ENCODE measurements at places on chromosomes 3 and 15. TPM values are rescaled to one million over a fixed set of nuclear protein-coding genes. Genes with fewer than 3 reads are reported as not detected.

Gene PRSS50
- total RNA-seq, result 0.42 TPM

Gene RYK
- 69.9 TPM for total RNA-seq

Gene CLCN2
- total RNA-seq, result 58.2 TPM

Gene SUSD5
- 12.6 TPM for total RNA-seq

Gene TMEM108
- 1.5 TPM for total RNA-seq

Gene LMCD1
- 94.8 TPM for total RNA-seq

Gene SYNM
- total RNA-seq, result 27.5 TPM

Gene SPINK8
- not detected for total RNA-seq

Gene C2CD4A
- total RNA-seq, result under 0.01 TPM

Gene HYKK
- total RNA-seq, result 8.0 TPM

Gene RBPMS2
- total RNA-seq, result 1.7 TPM

Gene MCTP2
- 12.0 TPM for total RNA-seq

Gene STAC
- total RNA-seq, result 4.2 TPM

Gene TRH
- total RNA-seq, result not detected

Gene LRRIQ4
- total RNA-seq, result not detected

Gene ARID3B
- 8.4 TPM for total RNA-seq

Gene ANKDD1A
- total RNA-seq, result 23.6 TPM

Gene SLITRK3
- not detected for total RNA-seq

Gene GP9
- not detected for total RNA-seq

Gene FSIP1
- 0.22 TPM for total RNA-seq

Gene COX17
- 39.3 TPM for total RNA-seq

Gene IL17RE
- total RNA-seq, result 3.1 TPM

Gene CASR
- 0.39 TPM for total RNA-seq

Gene UBE2E1
- 125 TPM for total RNA-seq

Gene TGM5
- total RNA-seq, result not detected

Gene SNURF
- total RNA-seq, result 8.1 TPM

Gene XYLB
- 3.1 TPM for total RNA-seq

Gene SENP5
- 44.6 TPM for total RNA-seq

Gene TM4SF18
- 6.3 TPM for total RNA-seq

Gene SERPINI2
- total RNA-seq, result not detected

Gene KLHL6
- 2.1 TPM for total RNA-seq

Gene C3orf20
- total RNA-seq, result not detected

Gene ITGA11
- 7.0 TPM for total RNA-seq

Gene RLBP1
- total RNA-seq, result not detected
